Naive thymus-derived CD8-positive, alpha-beta T cell (primary cell): ENCODE measurements at places on chromosomes 1 and 21.

DNA sequence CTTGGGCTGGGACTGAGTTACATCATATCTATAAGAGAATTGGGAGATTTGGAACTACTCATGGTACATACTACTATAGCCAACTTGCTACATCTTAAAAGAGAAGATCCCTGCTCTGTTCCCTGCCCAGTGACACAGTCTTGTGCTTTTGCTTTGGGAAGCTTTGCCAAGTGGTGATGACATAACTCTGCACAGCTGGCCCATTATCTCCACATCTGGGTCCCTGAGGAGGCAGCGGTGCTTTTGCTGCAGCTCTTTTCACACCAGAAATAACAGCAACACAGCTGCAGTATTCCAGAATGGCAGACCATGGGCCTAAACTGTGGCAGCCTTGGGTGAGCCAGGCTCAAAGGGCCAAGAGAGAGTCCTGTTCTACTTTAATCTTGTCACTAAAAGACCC lies 296.0 kb downstream of the HHAT start:
- no peak for DNase-seq

DNA sequence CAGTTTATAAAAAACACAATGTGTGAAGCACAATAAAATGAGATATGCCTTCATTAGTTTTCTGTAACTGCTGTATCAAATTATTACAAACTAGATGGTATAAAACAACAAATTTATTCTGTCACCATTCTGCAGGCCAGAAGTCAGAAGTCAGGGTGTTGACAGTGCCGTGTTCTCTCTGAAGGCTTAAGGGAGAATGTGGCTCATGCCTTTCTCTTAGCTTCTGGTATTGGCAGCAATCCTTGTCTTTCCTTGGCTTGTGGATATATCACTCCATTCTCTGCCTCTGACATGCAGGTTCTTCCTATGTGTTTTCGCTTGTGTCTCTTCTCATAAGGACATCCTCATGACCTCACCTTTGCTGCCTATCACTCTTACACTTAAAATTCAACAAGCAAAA lies 10.1 kb downstream of the NEK7 start:
- no peak for DNase-seq

DNA sequence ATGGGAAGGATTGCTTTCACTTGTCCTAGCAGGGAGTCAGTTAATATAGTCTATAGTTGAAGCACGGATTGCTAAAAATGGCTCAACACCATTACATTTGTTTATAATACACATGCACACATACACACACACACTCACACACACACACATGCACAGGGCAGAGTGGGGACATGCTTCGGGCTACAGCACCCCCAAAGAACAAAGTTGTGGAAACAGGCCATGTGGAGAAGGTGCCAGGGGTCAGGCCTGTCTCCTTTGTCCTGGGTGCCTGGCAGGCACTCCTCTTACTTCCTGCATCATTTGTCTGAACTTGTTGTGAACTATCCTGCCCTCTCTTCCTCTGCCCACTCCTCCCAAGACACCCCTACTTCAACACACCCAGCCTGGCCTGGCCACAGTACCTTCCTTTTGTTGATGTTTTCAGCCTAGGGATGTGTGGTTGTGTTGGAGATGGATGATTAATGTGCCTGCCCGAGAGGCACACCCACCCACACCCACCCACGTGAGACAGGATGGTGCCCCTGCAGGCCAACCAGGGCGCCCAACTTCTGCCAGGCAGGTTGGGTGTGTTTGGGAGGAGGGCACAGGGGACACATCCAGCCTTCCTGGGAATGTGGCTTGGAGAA lies 17.5 kb downstream of the RASSF5 start:
- DNase-seq: no peak

GRCh38 chr1:231318015-231318355 lies 19.7 kb downstream of the EXOC8 start:
- DNase-seq: no peak

GRCh38 chr1:209871006-209871405 lies 43.2 kb downstream of the UTP25 start:
- DNase-seq: no peak

GRCh38 chr1:10856863-10857598 lies 60.6 kb upstream of the CASZ1 start:
- no peak for DNase-seq

DNA sequence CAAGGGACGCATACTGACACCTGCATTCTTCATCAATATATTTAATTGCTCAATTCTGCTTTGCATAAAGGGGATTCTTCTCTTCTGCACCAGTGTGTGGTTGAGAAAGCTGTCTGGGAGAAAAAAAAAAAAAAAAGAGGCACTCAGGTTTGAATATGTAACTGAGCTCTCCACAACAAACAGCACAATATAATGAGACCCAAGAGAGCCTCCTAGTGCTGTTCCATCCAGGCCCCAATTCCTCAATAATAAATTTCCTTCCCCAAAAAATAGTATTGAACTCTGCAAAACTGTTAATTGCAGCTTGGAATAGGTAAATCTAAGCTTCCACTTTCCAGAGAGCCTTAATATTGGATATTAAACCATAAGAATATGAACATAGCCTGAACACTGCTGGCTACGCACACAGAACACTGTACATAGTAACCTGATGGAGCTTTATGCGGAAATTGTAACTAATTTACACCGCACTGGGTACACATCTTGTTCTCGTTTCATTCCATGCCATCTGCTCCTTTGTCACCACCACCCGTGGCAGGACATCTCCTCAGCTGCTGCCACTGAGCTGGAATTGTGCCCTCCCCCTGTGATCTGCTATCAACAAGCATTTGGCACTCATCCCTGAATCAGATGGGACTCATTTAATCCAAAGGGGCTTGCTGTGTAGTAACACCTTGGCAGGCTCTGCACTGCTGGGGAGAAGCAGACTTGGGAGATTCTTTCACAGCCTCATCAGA lies 272.0 kb downstream of the HHIPL2 start:
- no peak for DNase-seq

- no peak for DNase-seq
These were observed 404.1 kb downstream of the PTPRU start for GRCh38 chr1:29640428-29640785.

GRCh38 chr1:32714277-32714676 lies 11.7 kb upstream of the SYNC start:
- DNase-seq: no peak

DNA sequence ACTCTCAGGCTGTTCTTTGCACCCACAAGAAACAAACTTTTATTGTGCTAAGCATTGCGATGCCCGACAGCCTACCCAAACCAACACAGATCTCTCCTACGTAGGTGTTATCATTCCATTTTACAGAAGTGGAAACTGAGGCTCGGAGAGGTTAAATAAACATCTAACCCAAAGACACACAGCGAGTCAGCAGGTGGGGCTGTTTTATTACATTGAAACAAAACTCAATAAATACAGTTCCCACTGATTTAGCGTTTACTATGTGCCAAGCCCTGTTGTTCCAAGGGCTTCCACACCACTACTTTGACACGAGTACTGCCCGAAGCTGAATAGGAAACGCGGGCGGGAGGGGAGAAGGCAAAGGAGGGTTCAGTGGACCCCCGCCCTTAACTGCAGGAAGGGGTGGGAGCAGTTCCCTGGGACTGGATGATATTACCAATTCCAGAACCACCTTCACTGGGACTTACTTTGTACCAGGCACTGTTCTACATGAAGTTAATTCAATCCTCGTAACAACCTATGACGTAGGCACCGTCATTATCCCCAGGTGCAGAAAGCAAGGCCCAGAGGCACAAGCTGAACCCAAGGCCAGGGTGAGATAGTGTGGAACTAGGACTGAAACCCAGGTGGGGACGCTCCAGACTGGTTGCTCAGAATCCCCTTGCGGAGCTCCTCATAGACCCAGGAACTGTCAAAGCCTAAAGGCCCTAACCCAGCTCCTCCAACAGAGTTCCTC lies 19.3 kb upstream of the ALDH4A1 start:
- DNase-seq: no peak

DNA sequence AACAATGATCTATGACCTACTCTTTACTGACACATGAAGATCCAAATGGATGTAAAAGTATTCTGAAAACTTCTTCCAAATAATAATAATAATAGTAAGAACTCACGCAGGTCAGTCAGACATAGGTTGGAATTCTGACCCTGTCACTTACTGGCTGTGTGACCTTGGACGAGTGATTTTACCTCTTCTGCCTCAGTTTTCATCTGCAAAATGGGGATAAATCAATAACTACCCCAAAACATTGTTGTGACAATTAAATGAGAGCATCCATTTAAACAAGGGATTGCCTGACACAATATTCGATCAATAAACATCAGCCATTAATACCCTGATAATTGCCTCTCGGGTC lies 556 bp downstream of the MECR start:
- no peak for DNase-seq
